EL (cell line): ENCODE measurements at places on chromosomes 12 and 14.

- DNase-seq = no peak
These were observed 19.6 kb upstream of the C14orf180 start for GRCh38 chr14:104559804-104560585.

DNA sequence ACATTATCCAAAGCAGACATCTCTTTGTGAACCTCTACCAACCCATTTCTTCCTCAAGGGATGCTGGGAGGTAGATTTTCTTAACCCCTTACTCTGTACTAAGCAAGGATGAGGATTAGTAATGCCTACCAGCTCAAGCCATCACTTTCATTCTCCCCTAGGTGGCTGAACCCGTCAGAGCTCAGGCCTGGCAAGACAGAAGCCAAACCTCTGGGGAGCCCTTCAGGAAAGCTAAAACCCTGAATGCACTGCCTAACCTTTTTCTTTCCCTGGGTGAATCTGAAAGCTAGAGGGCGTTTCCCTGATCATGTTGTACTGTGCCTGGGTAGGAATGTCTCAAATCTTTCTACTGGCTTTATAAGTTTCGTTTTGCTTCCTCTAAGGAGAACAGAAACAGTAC is 617.3 kb downstream of the RPL10L start:
- no peak for DNase-seq

DNA sequence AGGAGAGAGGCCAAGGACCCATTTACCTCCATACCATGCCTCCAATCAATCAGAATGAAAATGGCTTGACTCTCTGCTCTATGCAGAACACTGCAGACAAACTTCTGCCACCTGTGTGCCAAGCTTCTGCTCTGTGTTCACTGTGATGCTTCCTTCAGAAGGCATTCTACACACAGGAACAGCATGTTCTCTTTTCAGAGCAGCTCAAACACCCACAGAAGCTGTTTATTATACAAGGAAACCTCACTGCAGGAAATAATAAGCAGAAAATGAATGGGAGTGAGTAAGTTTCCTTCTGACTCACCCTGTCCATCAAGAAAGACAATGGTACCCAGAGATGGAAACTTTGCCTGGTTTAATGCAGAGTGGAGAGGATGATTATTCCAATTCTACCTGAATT is 2.4 kb upstream of the ESR2 start:
- DNase-seq = no peak

DNA sequence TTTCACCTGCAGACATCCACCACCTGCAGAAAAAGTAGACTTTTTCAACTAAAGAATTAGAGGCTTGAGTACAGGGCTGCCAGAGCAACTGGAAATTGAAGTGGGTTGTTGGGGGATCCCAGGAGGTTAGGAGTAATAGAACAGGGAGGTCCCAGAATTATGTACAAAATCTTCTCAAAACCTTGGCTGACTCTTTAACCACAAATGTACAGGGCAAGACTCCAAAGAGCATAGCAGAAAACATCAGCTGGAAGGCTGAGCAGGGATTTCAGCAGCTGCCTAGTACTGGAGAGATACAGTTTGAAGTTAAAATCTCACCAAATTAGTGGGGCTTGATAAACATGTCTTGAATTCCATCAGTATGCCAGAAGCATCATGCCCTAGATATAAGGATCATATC is 191.6 kb downstream of the CRADD start:
- DNase-seq = no peak

DNA sequence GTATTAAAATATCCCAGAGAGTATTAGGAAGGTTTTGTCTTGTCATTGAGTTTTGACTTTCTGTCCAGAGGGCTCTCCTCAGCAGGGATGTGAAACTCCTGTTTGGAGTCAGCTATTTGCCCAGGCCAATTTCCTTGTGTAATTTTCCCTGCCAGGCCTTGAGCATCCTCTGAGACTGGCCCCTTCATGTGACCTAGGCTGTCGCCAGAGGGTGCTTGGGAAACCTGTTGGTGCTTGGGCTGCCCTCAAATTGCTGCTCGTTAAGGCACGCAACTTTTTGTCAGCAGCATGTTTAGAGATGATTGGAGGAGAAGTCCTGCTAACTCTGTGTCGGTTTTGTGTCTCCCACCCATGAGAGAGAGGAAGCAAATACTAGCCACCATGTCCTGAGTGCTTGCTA is 39.1 kb downstream of the IQSEC3 start:
- no peak for DNase-seq

GRCh38 chr12:107477947-107478610 is 207.5 kb upstream of the PWP1 start:
- no peak for DNase-seq

DNA sequence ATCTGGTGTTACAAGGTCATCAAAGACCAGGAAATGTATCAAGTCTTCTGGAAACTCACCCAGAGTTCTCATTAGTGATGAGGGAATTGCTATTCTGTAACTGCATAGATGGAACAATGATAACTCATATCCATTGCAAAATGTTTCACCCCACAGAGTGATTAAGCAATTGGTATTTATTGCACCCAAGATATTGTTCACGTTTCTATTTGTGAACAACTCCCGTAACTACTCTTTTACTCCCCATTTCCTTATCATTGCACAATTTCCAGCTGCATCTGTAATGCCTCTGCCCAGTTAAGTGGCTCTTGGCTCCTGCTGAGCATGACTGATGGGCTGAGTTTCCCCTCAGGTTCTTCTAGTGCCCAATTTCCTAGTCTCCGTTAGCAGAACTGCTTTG is 108.7 kb upstream of the PRICKLE1 start:
- peak; percentile 22 for DNase-seq

- DNase-seq = no peak
These were observed 33.6 kb downstream of the KCNH5 start for GRCh38 chr14:63011623-63012022.

GRCh38 chr12:113898466-113898865 is 67.7 kb downstream of the RBM19 start:
- no peak for DNase-seq

DNA sequence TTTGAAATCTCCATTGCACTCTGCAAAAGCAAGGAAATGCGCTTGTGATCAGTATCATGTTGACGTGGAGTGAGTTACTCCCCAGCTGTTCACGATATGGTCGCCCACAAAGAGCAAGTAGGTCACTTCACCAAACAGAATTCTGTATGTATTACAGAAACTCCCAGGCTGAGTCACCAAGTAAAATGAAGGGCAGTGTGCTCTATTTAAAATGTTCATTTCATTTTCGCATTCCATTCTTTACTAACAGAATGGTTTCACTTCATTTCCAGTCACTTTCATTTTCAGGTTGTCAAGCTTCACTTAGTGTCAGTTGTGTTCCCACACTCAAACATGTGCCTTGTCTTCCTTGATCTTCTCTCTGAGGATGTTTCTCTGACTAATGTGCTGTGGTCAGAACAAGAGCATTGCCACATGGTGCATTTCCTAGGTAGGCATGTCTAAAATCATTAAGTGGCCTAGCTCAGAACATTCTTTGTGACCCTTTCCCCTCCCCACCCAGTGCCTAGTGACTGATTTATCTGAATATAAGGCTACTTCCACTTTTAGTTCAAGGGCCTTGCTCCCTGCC is 391.2 kb downstream of the RAD51B start:
- peak; percentile 96 for DNase-seq

DNA sequence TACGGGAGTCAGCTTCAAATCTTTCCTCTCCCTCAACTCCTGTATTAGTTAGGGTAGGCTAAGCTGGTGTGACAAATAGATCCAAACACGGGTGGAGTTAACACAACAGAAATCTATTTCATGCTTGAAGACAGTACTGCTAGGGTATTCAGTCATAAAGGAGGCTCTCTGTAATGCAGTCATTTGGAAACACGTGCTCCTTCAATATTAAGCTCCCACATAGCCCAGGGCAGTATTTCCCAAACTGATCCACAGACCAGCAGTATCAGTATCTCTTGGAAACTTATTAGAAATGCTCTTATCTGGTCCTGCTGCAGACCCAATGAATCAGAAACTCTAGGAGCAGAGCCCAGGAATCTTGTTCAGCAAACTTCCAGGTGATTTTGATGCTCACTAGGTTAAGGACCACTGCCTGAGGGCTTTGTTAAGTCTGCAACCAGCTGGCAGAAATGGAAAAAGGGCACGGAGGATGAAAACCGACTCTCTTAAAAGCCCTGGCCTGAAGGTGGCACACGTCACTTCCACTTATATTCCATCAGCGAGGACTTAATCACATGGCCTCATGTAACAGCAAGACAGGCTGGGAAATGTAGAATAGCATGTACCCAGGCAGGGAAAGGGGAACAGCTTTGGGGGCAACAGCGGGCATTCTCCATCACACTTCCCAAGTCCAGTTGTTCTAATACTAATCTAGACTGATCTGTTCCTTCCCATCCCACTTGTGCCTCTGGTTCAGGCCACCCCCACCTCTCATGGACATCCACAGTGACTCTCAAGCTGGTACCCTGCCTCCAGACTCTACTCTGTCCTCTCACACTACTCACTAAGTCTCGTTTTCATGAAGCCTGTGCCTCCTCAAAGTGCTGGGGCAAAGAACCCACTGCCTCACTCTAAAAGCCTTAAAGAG is 38.2 kb upstream of the RIC8B start:
- DNase-seq = no peak

GRCh38 chr14:64743061-64743460 is 38.8 kb downstream of the PLEKHG3 start:
- DNase-seq = no peak
